Foreskin keratinocyte (primary cell): ENCODE measurements at places on chromosomes 13 and 19. TPM values are rescaled to one million over a fixed set of nuclear protein-coding genes. Genes with fewer than 3 reads are reported as not detected.

Gene ZNRF4
- not detected in 2 replicates for total RNA-seq

Gene LIM2
- not detected in 2 replicates for total RNA-seq

Gene NRTN
- total RNA-seq = 0.10 and 0.14 TPM in 2 replicates

Gene ZFR2
- 0.17 TPM in 1 of 2 replicates, not detected in the other for total RNA-seq

Gene ZNF729
- not detected in 2 replicates for total RNA-seq

Gene ABCC4
- total RNA-seq = 12.7 and 15.0 TPM in 2 replicates

Gene CYP4F8
- total RNA-seq = not detected in 2 replicates

Gene SHISA7
- not detected in 2 replicates for total RNA-seq

Gene PDX1
- not detected in 2 replicates for total RNA-seq

Gene IGSF23
- total RNA-seq = not detected in 2 replicates

Gene CCDC70
- not detected in 2 replicates for total RNA-seq

Gene ZNF221
- total RNA-seq = 3.7 TPM in 2 replicates

Gene ZBTB7A
- total RNA-seq = 18.1 and 20.1 TPM in 2 replicates

Gene TRAPPC6A
- 3.8 and 4.6 TPM in 2 replicates for total RNA-seq

Gene CBLC
- 40.5 and 44.8 TPM in 2 replicates for total RNA-seq

Gene CAMSAP3
- 7.5 and 9.1 TPM in 2 replicates for total RNA-seq

Gene KCNN4
- 0.74 and 0.85 TPM in 2 replicates for total RNA-seq

Gene KASH5
- total RNA-seq = not detected in 2 replicates

Gene DIRAS1
- 0.11 and 0.24 TPM in 2 replicates for total RNA-seq

Gene DEDD2
- 33.2 and 35.1 TPM in 2 replicates for total RNA-seq

Gene EDNRB
- not detected in 2 replicates for total RNA-seq

Gene PABPC3
- total RNA-seq = 0.14 and 0.17 TPM in 2 replicates

Gene TLE6
- 0.35 and 0.61 TPM in 2 replicates for total RNA-seq

Gene CDC37
- total RNA-seq = 231 and 249 TPM in 2 replicates

Gene TDRD12
- 1.2 and 2.3 TPM in 2 replicates for total RNA-seq

Gene DIAPH3
- total RNA-seq = 20.1 and 27.2 TPM in 2 replicates

Gene SYNGR4
- total RNA-seq = 0.11 TPM in 1 of 2 replicates, not detected in the other

Gene S1PR4
- total RNA-seq = 0.11 and 0.27 TPM in 2 replicates

Gene MBD3L3
- total RNA-seq = not detected in 2 replicates

Gene SIRT6
- total RNA-seq = 19.6 and 21.6 TPM in 2 replicates

Gene TMEM145
- total RNA-seq = not detected in 2 replicates

Gene LRRC8E
- total RNA-seq = 8.2 and 10.6 TPM in 2 replicates

Gene PRSS57
- not detected in 2 replicates for total RNA-seq

Gene RNF113B
- not detected in 2 replicates for total RNA-seq

Gene LILRA1
- not detected in 2 replicates for total RNA-seq

Gene WTIP
- total RNA-seq = 19.3 and 20.8 TPM in 2 replicates

Gene KLK2
- total RNA-seq = not detected in 2 replicates

Gene ZNF566
- total RNA-seq = 4.1 and 4.6 TPM in 2 replicates

Gene OVOL3
- not detected in 2 replicates for total RNA-seq

Gene PSG7
- not detected in 2 replicates for total RNA-seq

Gene ZNF763
- total RNA-seq = 0.61 and 0.71 TPM in 2 replicates

Gene TEAD2
- 26.7 and 34.0 TPM in 2 replicates for total RNA-seq

Gene IRF3
- total RNA-seq = 115 and 118 TPM in 2 replicates

Gene CGB7
- total RNA-seq = 1.1 and 1.8 TPM in 2 replicates

Gene EFNA2
- not detected in 2 replicates for total RNA-seq

Gene IL4I1
- total RNA-seq = 0.44 and 0.46 TPM in 2 replicates

Gene ACP5
- total RNA-seq = 13.2 and 14.5 TPM in 2 replicates

Gene ZNF285
- 2.3 and 2.7 TPM in 2 replicates for total RNA-seq

Gene PLIN5
- not detected in 2 replicates for total RNA-seq

Gene LRG1
- total RNA-seq = 0.17 and 0.35 TPM in 2 replicates

Gene TRPC4
- total RNA-seq = not detected in 2 replicates

Gene AXL
- total RNA-seq = 163 and 167 TPM in 2 replicates

Gene C13orf42
- not detected in 2 replicates for total RNA-seq

Gene ERICH4
- total RNA-seq = not detected in 2 replicates

Gene MUC16
- not detected in 2 replicates for total RNA-seq
